ENCODE measurements at places on chromosomes 1 and 21.

- no peaks in the 10 kb centered on the region for H3K36me3 ChIP-seq
- H3K27me3 ChIP-seq: no peaks in the 10 kb centered on the region
- no peak overlapping the region for H3K27ac ChIP-seq
- no peak overlapping the region for H3K4me3 ChIP-seq
- H3K4me1 ChIP-seq: no peaks in the 10 kb centered on the region
These were observed 125.1 kb downstream of the CRB1 start for GRCh38 chr1:197393105-197393504.

- H3K27me3 ChIP-seq: no peaks in the 10 kb centered on the region
- DNase-seq: peak; percentile 26
- H3K27ac ChIP-seq: no peak overlapping the region
- H3K36me3 ChIP-seq: no peaks in the 10 kb centered on the region
These were observed 31.6 kb downstream of the TMCC2 start for GRCh38 chr1:205259324-205259832.

DNA sequence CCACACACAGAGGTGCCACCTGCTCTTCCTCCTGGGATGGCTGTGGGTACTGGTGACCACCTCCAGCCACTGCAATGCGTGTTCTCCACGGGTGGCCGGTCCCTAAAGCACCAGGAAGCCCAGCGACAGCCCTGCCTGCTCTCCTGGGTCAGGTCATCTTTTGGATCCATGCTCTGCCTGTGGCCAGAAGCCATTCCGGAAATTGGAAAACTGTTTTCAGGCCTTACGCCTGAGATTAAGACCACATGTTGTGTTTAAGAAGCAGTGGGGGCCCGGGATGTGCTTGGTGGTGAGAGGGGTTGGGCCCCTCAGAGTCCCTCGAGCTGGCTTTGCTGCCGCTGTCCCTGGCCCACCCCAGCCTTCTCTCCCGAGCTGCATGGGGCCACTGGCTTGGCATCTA lies 150.8 kb downstream of the PEX14 start:
- no peak for DNase-seq
- no peak overlapping the region for H3K27ac ChIP-seq
- no peaks in the 10 kb centered on the region for H3K4me1 ChIP-seq
- peaks cover 1% of the 10 kb centered on the region for H3K36me3 ChIP-seq
- H3K4me3 ChIP-seq: no peak overlapping the region

GRCh38 chr1:112579801-112580510 lies 39.0 kb downstream of the ST7L start:
- peaks cover 1% of the 10 kb centered on the region for H3K36me3 ChIP-seq
- no peaks in the 10 kb centered on the region for H3K27me3 ChIP-seq
- no peak overlapping the region for H3K4me3 ChIP-seq
- H3K27ac ChIP-seq: no peak overlapping the region

- H3K4me1 ChIP-seq: no peaks in the 10 kb centered on the region
- no peaks in the 10 kb centered on the region for H3K27me3 ChIP-seq
- no peak overlapping the region for H3K4me3 ChIP-seq
These were observed 23.2 kb downstream of the TMEM200B start for GRCh38 chr1:29100487-29100886.

DNA sequence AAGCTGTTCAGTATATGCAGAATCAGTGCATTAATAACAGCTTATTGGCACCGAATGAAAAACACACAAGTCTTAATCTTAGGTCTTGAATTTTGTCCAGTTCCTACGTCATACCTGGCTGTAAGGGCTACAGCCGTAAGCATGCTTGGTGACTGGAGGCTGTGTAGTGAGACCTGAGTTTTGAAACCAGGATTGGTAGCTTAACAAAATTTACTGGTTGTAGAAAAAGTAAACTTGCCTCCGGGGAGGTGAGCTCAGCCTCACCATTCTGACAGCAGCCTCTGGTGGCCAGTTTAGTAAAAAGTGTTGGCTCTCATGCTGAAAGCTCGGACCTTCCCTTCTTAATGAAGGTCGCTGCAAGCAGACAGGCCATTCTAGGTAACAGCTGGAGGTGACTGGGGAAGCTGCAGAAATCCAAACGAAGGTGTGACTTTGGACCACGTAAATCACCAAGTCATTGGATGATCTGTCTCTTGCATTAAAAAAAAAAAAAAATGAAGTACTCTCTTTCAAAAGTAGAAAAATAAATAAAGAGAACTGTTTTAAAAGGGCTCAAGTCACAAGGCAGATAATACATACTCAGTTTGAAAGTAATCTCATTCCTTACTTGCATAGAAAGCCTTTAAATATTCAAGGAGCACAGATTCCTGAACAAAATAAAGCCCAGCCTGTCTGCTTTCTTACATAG lies 48.9 kb downstream of the HLCS start:
- no peak overlapping the region for H3K4me3 ChIP-seq
- DNase-seq: peak; percentile 76
- peaks cover 2% of the 10 kb centered on the region for H3K4me1 ChIP-seq
- H3K36me3 ChIP-seq: no peaks in the 10 kb centered on the region

DNA sequence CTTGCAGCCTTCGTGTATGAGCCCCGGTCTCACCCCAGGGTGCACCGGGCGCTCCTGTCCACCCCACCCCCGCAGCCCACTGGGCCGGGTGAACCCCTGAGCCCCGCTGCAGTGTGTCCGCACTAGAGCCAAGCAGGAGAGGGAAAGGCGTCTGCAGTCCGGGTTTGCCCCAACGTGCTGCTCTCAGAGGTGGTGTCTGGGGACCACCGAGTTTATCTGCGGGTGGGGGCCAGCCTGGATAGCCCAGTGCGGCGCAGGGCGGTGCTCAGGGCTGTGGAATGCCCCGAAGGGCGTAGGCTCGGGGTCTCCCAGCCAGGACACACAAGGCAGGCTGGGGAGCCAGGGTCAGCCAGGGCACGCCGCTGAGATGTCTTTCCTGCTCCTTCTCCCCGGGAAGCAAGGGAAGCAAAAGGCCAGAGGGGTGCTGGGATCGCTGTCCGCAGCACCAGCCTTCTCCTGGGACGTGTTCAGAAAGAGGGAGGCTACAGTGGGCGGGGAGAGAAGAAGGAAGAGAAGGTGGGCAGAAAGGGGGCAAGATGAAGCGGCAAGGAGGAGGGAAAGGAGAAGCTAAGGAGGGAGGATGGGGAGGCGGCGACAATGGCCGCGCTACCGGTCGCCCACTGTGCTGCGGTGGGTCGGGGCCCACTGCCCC lies 56.6 kb downstream of the MAB21L3 start:
- no peaks in the 10 kb centered on the region for H3K36me3 ChIP-seq
- peaks cover 15% of the 10 kb centered on the region for H3K27me3 ChIP-seq
- DNase-seq: peak; percentile 13
- H3K27ac ChIP-seq: no peak overlapping the region
- H3K4me1 ChIP-seq: no peaks in the 10 kb centered on the region

- no peaks in the 10 kb centered on the region for H3K4me1 ChIP-seq
- H3K36me3 ChIP-seq: no peaks in the 10 kb centered on the region
- no peaks in the 10 kb centered on the region for H3K27me3 ChIP-seq
These were observed 52.0 kb upstream of the KCNK1 start for GRCh38 chr1:233561708-233562426.

GRCh38 chr1:229224308-229224707 lies 46.6 kb upstream of the RAB4A start:
- DNase-seq: peak; percentile 55
- no peak overlapping the region for H3K27ac ChIP-seq
- H3K4me3 ChIP-seq: no peak overlapping the region
- H3K27me3 ChIP-seq: no peaks in the 10 kb centered on the region

DNA sequence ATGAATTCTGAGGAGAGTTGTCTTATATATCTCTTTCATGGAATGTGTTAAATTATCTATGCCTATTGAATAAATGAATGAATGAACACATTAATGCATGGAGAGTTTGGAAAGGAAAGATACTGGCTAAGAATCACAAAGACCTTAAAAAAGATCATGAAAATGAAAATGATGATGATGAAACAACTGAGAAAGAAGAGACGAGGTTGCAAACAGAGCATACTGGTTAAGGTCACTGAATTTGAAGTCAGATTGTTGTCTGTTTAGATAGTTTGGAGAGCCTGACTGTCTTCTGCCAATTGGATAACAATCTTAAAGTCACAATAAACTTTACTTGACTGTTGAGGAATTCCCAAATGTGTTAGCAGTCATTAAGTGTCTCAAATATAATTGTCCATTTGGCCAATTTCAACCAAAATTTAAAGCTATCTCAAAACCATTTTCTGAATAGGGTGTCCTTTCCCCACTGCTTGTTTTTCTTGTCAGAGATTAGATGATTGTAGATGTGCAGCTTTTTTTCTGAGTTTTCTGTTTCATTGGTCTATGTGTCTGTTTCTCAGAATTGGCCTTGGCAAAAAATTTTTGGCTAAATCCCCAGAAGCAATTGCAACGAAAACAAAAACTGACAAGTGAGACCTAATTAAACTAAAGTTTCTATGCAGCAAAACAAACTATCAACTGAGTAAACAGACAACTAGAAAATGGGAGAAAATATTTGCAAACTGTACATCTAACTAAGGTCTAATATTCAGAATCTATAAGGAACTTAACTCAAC lies 132.2 kb downstream of the PTGER3 start:
- H3K27ac ChIP-seq: no peak overlapping the region
- H3K4me3 ChIP-seq: no peak overlapping the region
- H3K27me3 ChIP-seq: no peaks in the 10 kb centered on the region
- H3K36me3 ChIP-seq: no peaks in the 10 kb centered on the region

DNA sequence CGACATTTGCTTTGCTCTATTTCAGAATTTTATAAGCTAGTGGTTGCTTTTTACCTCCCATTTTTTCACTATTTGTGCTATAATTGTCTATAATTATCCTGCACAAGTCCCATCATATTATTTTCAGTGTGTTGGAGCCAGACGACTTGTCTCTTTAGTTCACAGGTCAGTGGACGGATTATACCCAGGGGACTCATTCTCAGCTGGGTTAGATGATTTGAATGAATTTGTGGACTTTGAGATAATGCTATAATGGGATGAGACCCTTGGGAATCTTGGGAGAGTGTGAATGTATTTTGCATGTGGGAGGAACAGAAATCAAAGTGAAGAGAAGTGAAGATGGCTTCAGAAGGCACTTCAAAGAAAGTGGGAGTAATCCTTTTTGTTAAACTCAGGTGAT lies 31.5 kb upstream of the KCNK1 start:
- H3K36me3 ChIP-seq: no peaks in the 10 kb centered on the region
- no peak overlapping the region for H3K27ac ChIP-seq
- no peaks in the 10 kb centered on the region for H3K4me1 ChIP-seq
- H3K27me3 ChIP-seq: no peaks in the 10 kb centered on the region
- DNase-seq: no peak
- H3K4me3 ChIP-seq: no peak overlapping the region

DNA sequence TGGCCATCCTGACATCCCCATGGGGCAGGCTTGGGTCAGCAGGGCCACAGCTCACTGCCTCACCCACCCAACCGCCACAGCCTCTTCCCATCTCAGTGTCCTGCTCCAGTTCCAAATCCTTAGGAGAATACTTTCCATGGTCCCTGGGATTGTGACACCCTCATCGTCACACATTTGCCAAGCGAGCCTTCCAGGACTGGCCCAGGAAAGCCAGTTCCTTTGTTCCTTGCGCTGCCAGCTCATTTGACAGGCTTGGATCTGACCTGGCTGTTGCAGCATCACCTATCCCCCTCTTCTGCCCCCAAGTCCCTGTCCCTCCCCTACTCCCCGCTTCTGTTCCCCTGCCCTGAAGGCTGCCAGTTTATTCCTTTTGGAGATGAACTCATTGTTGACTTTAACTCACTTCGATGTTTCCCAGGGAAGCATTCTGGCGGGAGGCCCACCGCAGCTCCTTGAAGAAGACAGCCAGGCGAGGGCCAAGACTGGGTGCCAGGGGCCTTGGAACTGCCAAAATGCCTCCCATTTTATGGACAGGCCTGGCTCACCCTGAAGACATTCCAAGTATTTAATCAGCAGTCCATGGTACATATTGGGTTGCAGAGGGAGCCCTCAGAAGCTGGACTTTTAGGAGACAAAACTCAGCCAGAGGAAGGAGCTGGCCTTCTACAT lies 10.2 kb upstream of the GNL2 start:
- H3K4me1 ChIP-seq: no peaks in the 10 kb centered on the region
- H3K27me3 ChIP-seq: peaks cover 13% of the 10 kb centered on the region
- H3K27ac ChIP-seq: no peak overlapping the region
- no peaks in the 10 kb centered on the region for H3K36me3 ChIP-seq
- DNase-seq: peak; percentile 17
